ENCODE measurements at places on chromosomes 4 and X.

DNA sequence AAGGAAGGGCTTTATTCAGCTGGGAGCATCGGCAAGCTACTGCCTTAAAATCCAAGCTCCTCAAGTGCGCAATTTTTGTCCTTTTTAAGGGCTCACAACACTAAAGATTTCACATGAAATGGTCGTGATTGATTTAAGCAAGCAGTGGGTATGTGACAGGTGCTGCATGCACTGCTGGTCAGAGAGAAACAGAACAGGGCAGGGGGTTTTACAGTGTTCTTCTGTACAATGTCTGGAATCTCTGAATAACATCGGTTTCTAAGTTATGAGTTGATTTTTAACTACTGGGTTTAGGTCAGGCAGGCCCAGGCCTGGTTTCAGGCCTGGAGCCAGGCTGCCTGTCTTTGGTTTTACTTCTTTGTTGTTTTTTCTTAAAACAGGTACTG is 6.0 kb downstream of the UGT2B17 start:
- no peak for DNase-seq

DNA sequence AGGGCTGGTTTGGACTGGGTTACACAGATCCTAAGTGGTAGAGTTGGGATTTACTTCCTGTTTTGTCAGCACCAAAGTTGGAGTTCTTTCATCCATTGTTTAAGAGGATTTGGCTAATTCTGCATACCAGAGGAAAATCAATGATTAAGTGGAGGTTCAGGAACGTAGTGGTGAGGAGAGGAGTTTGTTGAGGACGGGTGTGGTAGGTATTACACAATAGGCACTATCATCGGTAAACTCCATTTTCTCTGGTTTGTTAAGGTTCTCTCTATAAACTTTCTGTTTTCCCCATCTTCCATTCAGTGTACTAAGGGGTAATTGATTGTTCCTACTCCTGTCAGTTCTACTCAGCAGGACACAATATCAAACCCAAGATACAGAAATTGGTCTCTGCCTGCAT is 107.5 kb upstream of the VCX2 start:
- DNase-seq: no peak

DNA sequence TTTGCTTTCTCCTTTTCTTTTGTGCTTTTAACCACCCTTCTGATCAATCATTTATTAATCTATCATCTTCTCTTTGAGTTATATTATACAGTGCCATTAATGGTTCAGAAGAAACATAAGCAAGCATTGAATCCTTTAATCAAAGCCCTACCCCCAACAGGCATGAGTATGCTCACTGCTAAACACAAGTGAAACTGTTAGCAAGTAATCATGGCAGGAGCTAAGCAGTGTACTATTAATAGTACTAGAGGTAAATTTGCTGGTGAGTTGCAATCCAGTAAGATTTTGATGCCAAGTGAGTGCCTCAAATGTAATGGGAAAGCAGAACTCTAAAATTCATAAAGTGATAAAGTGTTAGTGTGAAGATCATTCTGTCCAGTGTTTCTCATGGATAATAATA is 57.2 kb downstream of the FNIP2 start:
- DNase-seq: no peak

DNA sequence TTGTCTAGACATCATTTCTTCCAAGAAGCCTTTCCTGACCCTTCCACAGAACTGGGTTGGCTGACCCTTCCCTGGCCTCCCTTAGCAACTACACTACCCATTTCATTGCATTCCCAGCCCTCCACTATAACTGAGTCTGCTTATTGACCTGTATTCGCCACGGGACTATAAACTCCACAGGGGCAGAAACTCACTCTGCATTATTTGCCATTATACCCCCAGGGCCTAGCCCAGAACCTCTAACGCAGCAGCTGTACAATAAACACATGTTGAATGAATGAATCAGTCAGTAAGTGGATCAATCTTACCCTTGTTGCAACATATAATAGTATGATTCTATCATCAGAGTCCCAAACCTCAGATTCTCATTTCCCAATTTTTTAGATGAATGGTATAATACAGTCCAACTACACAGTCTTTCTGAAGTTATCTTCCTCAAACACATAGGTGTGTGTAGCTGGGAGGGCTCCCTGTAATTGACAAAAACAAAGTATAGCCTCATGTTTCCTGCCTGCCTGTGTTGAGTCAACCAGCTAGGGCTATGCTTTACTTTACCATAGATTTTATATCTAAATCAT is 209.3 kb downstream of the CHIC2 start:
- no peak for DNase-seq

- DNase-seq: no peak
These were observed 870.2 kb downstream of the C4orf33 start for GRCh38 chr4:129966175-129966574.

Measured in stimulated activated CD4-positive, alpha-beta T cell treated with anti-CD3 and anti-CD28 coated beads, TNF-alpha, amount 100 ng/mL, for 4 hours (primary cell).